ENCODE measurements at places on chromosomes 6 and 20.

- DNase-seq: no peak
Observed at GRCh38 chr20:30503992-30504570, 753.4 kb upstream of the DEFB115 start.

- no peak for DNase-seq
Observed at GRCh38 chr6:161050134-161050765, 58.7 kb downstream of the MAP3K4 start.

DNA sequence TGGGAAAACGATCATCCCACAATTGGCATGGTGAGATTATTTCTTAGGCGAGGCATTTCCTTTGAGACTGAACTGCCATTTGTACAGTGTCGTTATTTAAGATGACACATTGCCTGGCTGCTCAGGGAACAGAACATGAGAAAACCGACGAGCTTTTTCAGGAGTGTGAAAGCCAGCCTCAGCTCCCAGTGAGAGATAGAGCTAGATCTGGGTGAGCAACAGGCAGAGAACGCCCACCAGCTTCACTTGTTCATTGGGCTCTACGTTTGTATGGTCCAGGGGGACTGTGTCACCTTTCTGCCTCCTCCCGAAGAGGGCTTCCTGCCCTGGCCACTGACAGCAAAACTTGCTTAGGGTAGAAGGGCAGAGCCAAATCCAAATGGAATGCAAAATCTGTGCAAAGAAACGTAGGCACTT lies 378.1 kb downstream of the RNGTT start:
- no peak for DNase-seq

GRCh38 chr20:40698744-40699143 lies 9.7 kb upstream of the MAFB start:
- no peak for DNase-seq

DNA sequence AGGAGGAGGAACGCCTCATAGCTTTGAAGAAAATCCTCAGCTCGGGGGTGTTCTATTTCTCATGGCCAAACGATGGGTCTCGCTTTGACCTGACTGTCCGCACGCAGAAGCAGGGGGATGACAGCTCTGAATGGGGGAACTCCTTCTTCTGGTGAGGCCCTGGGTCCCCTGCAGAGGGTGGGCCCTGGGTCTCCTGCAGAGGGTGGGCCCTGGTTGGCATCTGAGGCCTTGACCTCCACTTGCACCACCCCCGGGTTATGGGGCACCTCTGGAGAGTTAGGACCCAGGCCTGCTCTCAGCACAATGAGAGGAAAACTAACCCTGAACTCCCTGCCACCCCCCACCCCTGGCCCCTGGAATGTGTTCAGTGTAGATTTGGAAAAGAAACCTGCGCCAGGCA lies 47.2 kb downstream of the SYNJ2 start:
- DNase-seq: no peak

DNA sequence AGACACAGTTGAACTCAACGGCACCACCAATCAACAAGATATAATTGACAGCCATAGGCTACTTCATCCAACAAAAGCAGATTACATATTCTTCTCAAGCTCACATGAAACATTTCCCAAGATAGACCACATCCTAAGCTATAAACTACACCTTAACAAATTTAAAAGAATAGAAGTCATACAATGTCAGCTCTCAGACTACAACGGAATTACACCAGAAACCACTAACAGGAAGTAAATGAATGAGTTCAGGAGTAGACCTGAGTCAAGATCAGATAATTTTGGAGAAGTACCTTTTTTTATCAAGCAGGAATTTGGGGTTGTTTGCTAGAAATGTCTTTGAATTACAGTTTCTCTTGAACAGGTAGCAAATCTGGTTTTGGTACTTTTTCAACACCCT lies 237.8 kb downstream of the TBX18 start:
- no peak for DNase-seq

GRCh38 chr6:76004202-76004601 lies 68.3 kb downstream of the IMPG1 start:
- DNase-seq: no peak

GRCh38 chr6:25851961-25852360 lies 20.1 kb upstream of the SLC17A1 start:
- no peak for DNase-seq

DNA sequence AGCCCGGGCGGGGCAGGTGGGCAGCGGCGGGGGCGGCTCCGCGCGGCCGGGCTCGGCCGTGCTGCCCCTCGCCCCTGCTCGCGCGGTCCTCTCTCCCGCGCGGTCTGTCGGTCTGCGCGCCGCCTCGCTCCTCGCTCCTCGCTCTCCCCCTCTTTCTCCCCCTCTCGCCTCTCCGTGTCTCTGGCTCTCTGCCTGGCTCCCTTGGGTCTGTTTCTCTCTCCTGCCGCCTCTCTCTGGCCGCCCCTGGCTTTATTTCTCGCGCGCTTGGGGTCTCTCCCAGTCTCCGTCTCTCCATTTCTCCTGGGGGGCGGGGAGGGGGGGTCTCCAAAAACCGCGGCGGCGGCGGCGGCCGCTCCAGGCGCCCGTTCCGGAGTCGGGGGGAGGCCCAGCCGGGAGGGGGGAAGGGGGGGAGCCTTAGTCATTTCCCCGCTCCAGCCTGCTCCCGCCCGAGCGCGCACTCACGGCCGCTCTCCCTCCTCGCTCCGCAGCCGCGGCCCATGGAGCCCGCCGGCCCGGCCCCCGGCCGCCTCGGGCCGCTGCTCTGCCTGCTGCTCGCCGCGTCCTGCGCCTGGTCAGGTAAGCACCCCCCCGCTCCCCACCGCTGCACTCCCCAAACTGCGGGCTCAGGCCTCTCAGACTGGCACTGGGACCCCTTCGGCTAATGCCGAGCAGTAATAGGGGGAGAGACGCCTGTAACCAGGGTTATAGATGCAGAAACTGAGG lies at the start of gene SIRPA:
SIRPA (plus strand) TSS at position 457 of the 723 bp plus-strand sequence; CDS start at position 498, 41 bp downstream.
- DNase-seq: peak; percentile 35

GRCh38 chr6:130932921-130933320 lies 105.7 kb downstream of the SMLR1 start:
- DNase-seq: no peak

- no peak for DNase-seq
Observed at GRCh38 chr6:124924333-124924759, 37.9 kb upstream of the RNF217 start.

Data from NCI-H1930 (cell line).